ENCODE measurements at places on chromosomes 2 and 18.

GRCh38 chr2:91442246-91442905 is 2750.9 kb downstream of the RPIA start:
- no peak for DNase-seq

DNA sequence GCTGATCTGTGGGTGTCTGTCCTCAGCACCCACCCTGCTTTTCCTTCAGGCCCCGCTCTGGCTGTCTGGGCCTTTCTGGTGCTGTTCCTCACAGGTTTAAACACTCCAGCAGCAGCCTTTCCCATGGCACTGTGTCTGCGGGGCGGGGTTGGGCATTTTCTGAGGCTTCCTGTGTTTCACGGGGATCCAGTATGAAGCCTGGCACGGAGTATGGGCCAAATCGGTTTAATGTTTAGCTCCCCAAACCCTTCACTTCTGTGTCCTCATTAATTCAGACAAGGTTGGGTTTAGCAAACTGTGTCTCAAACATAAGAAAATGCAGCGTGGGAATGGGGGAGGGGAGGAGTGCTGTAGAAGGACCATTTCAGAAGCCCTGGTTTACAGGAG is 44.9 kb downstream of the HPCAL1 start:
- DNase-seq, result no peak

- DNase-seq, result no peak
These were observed 105.0 kb downstream of the SMC6 start for GRCh38 chr2:17648581-17648980.

DNA sequence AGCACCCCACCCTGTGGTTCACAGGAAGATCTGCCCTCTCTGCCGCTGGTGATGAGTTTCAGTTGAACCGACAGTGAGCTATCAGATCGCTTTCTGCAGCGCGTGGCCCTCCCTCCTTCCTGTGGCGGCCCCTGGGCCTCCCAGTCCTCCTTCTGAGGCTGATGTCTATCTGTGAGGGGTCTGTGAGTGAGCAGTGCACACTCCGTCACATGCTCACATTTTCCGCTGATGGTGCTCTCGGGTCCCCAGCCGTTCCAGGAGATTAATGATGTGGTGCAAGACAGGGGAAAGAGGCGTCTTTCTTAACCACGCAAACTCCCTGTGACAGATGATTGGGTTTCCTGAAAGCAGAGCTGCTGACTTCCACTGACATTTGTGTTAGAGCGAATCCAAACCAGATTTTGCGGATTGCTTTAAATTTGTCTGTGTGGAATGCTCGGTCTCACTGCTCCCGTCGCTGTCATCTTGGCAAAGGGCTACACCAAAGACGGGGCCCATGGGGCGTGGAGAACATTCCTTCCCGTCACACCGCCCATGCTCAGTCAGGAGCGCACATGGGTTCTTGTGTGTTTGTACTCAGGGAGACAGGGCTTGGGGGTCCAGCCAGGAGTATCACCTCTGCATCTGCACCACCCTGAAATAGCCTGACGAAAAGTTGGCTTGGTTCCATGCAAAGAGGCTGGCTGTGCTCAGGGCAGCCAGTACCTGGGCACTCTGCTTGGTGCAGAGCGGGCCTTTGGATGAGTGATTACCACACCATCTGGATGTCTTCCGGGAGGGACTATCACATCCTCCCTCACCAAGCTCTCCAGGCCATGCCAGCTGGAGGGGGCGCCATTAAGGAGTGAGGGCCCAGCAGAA is 154.7 kb upstream of the HS6ST1 start:
- peak; percentile 74 for DNase-seq

GRCh38 chr18:48644029-48644428 is 105.2 kb downstream of the CTIF start:
- no peak for DNase-seq

- no peak for DNase-seq
These were observed 28.9 kb upstream of the SEMA4C start for GRCh38 chr2:96898641-96899412.

DNA sequence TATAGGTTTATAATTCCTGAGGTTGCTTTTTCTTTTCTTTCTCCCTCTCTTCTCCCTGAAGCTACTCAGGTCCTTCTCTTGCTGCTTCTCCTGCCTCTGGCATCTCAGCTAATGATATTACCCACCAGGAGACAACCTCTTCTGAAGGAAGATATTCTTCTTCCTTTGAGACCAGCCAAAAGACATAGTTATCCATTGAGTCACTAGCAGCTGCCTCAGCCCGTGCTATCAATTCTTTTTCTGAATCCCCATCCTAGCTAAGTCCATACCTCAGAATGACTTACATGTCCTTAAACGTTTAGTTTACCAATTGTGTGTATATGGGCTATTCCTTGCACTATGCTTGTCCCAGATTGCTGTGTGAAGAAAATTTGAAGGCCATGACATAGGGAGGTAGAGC is 25.0 kb upstream of the RNF103 start:
- no peak for DNase-seq

DNA sequence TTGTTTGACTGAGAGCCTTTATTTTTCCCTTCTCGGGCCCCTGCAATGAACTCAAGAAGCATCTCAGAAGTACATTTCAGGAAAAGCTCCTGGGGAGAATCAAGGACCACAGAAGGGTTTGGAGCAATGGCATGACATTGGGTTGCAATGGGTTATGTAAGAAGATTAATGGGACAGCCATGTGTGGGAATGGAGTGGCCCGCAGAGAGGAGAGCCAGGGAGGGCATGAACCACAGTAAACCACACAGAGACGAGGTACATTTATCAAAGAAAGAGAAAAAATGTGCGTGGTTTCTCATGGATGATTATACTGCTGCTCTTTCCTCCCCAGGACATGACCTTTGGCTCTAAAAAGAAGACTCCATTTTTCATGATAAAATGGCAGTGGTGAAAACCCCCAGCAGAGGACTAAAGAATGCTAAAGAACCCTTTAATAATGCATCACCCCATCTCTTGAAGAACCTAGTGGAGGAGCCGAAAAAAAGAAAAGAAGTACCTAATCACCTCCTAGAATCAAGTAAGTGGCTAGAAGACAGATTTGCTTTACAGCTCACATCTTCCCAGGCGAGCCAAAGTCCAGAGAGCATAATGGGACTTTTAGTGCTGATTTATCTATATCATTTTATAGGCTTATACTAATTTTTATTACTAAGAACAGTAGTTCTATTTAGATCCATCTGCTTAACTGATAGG is 1.7 kb downstream of the CFAP221 start:
- DNase-seq, result no peak

- no peak for DNase-seq
These were observed 102.2 kb upstream of the FZD7 start for GRCh38 chr2:201931475-201931874.

GRCh38 chr2:158573739-158574138 is 117.0 kb downstream of the PKP4 start:
- DNase-seq, result no peak

GRCh38 chr18:79625195-79625923 is 54.2 kb upstream of the CTDP1 start:
- DNase-seq, result peak; percentile 82

DNA sequence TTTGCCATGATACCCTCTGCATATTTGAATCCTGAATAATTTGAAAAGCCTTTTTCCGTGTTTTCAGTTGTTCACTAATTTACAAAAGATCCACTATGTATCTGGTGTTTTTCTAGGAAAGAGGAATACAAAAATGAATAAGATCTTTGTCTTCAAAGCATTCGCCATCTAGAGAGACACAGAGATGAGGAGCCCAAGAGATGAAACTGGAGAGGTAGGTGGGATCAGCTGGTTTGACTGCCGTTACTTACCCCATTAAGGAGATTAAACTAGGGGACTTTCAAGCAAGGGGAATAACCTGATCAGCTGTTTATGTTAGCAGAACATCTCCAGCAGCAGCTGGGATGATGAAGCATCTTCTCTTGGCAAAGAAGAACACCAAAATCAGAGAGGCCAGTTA is 150.2 kb upstream of the SATB2 start:
- no peak for DNase-seq

DNA sequence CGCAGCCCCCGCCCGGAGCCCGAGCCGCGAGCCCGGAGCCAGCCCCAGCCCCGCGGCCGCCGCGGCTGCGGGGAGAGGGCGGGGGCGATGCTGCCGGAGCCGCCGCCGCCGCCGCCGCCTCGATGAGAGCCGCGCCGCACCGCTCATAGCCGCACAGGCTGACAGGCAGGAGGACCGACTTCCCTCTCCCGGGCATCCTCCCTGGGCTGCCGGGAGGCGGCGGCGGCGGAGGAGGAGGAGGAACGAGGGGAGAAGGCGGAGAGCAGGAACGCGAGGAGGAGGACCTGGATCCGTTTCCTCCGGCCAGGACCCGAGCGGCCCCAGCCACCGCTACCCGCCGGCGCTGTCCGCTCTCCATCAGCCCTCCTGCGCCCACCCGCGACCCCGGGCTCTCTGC is 370 bp downstream of the KLHL29 start:
- peak; percentile 59 for DNase-seq

DNA sequence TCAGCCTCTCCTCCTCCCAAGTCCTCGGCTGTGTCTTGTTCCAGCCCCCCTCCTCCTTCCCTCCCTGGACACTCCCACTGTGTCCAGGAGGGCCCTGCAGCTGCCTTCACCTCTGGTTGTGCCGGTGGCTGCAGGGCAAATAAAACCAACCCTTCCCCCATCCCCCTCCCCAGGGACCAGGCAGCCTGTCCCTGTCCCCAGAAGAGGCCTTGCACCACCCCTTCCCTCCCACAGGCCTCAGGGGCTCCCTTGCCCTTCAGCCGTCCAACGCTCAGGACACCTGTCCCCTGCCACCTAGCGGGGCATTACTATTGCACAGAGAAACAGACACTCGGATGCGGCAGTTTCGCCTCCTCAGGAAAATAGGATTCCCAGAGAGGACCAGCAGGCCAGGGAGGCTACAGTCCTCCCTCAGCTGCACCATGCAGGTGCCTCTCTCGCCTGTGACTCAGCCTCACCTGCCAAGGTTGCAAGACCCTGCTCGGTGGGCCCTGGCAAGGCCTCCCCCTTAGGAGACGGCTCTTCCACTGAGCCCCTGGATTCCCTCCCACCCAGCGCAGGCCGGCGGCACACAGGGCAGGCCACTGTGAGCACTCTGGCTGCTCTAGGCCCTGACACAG is 5.5 kb upstream of the GPC1 start:
- DNase-seq, result no peak

DNA sequence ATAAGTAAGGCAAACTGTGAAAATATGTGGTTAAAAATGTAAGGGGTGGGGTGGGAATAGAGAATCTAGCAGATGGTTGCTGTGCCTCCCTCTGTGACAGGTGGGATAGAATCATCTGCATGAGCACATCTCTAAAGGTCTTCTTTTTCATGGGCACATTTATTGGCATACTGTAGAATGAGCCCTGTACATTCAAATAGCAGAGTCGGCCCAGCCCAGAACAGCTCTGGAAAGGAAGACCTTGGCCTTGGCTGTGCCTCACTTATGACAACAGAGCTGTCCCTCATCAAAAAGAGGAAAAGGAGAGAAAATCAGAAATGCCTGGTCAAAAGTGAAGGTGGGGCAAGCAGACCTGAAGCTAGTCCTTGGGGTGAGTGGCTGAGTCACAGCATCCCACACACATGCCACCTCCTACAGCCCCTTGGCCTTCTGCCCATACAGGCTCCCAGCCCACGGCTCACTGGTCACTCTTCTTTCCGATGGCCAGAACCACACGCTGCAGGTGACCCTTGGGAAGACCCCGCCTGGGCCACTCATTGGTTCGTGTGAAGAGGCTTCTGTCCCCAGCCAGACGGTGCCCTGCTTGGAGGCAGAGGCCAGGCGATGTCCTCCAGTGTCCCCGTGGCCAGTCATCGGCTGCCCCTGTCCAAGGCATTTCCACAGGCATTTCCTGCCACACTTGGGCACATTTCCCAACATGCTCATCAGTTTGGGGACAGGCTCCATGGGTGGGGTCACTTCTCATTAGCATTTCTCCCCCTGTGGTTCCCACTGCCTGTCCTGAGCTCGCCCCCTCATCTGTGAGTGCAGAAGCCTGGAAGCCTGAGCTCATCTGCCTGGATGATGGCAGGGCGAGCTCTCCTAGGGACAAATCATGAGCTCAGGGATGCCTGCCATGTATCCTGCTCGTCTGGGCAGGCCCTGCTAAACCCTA is 113.6 kb downstream of the MCFD2 start:
- DNase-seq, result no peak

GRCh38 chr2:181051861-181052522 is 71.6 kb downstream of the UBE2E3 start:
- no peak for DNase-seq

DNA sequence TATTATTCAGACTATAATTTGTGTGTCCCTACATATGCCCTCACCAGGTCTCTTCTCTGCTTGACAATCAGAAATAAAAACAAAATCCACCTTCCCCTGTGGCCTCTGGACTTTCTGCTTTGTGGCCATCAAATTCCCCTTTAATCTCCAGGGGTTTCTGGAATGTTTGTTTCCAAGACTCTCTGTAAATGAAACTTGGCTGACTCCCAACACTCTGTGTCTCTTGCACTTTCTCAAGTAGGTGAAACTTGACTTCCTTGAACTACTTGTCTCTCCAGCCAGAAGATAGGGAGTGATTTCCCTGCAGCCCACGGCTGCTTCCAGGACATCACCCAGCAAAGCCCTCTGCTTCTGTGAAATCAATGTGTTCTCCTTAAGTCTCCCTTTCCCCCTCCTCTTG is 54.1 kb upstream of the AQP4 start:
- DNase-seq, result no peak

DNA sequence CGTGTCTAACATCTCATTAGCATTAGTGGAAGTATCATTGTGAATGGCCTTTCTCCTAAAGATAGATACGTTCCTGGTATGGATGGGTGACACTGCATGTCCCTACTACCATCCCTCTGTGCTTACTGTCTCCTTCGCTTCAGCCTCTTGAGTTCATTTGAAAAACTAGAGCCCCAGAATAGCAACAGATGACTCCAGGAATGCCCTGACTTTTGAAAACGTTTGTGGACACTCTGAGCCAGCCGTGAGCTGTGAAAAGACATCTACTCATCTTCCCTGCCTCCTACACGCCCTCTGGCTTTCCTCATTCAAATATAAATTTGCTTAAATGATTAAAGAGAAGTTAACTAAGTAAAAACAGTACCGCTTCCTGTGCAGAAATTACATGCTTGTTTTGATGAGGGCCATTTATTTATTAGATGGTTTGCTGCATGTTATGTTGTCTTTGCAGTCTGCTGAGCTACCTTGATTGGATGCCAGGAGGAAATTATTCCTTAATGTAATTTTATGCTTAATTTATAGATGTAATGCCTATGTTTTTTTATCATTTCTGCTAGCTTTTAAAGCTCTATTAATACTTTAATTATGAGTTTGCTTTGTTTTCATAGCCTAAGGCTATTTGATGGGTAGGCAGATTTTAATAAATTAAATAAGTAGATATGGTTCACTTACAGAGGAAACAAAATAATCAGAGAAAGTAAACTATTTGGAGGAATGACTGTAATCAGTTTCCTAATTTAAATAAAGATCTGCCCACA is 32.1 kb upstream of the MYO3B start:
- DNase-seq, result no peak

- no peak for DNase-seq
These were observed 43.3 kb downstream of the PUM2 start for GRCh38 chr2:20307311-20307710.

GRCh38 chr2:194559964-194560363 is 1097.1 kb upstream of the SLC39A10 start:
- DNase-seq, result no peak

Data from GM13976 (cell line).